ENCODE measurements at places on chromosomes 16 and 17.

DNA sequence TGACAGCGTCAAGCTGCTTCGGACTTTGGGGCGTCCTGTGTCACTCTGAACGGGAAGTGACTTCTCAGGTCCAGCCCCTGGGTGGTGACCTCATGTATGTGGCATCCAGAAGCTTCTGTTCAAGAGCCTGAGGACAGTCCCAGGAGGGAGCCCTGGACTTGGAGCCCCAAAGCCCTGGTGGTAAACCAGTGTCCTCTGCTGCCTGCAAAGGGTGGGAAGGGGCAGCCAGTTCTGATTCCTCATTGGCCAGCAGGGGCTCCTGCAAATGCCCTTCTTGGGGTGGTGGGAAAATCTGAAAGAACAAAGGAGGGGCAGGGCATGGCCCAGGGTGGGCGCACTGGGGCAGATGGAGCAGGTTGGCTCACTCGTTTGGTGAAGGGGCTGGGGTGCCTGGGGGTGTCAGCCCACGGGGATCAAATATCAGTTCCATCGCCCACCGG, 1.6 kb downstream of the OSGIN1 start:
- DNase-seq: no peak

DNA sequence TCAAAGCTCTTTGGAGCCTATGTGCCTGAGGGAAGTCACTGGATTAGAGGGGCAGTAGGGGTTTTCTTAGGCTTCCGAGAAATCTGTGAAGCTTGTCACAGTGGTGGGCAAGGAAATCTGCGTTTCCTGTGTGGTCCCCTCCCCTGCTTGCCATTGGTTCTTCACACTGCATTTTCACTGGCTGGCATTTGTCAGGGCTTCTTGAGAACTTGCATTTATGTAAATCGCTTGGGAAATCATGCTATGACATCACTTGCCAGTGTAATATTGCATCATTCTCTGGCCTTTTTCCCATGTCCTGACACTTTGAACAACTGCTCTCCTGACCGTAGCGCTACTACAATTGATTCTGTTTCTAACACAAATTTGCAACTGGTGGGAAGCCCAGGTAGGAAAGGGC, 1.8 kb downstream of the CACNG3 start:
- no peak for DNase-seq

DNA sequence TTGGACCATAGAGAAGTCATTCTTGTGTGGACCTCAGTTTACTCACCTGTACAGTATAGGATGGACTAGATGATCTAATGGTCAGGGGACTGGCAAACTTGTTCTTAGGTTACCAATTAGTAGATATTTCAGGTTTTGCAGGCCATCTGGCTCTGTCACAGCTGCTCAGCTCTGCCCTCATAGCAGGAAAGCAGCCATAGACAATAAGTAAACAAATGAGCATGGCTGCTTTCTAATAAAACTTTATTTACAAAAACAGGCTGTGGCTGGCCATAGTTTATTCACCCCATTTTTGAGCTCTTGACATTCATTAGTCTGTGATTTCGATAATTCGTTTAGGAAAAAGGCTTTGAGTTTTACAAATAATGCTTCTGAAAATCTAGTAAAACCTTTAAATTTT, 12.7 kb downstream of the BPTF start:
- no peak for DNase-seq

GRCh38 chr17:58985971-58986370, 120.7 kb downstream of the TRIM37 start:
- DNase-seq: no peak

DNA sequence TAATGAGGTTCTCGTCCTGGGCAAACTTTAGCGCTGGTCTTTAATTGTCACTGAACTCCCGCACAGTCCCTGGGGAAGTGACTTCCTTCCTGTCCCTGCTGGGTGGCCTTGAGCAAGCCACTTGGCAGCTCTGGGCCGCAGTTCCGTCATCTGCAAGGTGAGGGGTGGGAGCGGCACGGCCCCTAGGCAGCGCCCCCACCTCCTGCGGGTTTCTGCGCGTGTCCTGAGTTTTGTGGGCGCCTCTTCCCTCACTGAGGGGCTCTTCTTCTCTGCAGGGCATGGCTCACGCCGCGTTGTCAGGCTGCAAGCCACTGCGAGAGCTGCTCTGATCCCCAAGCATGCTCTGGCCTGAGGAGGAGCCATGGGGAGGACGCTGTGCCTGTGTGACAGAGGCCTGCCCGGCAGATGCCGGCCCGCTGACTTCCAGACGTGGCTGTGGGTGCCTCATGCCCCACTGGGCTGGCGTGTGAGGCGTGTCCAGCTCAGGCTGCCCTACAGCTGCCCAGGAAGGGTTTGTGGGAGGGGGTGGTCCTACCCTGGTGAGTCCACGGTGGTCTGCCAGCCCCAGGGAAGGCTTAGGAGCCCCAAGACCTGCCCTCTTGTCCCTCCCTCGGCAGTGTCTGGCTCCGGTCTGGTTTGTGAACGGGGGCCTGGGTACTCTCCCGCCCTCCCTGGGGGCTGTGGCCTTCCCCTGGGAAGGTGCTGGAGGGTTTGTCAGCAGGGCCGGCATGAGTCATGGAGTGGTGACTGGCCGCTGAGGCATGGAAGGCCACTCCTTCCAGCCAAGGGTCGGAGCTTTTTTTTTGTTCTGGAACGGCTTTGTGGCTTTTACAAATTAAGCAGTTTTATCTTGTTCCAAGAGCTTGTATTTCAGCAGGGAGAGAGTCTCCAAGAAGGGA, 182.0 kb downstream of the SEC14L1 start:
- no peak for DNase-seq

- no peak for DNase-seq
Measured at GRCh38 chr17:36501963-36502362, 15.5 kb downstream of the ZNHIT3 start.

DNA sequence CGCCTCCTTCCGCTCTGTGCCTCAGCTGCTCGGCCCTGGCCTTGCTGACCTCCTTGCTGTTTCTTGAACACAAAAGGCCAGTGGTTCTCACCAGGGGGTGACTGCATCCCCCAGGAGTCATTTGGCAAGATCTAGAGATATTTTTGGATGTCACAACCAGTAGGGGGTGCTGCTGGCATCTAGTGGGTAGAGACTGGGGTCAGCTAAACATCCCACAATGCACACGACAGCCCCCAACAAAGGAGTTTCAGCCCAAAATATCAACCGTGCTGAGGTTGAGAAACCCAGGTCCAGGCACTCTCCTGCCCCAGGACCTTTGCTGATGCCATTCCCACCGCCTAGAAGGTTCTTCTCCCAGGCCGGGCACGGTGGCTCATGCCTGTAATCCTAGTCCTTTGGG, 39.7 kb downstream of the ABCC6 start:
- DNase-seq: no peak

GRCh38 chr17:63819131-63819530, 8.1 kb upstream of the PSMC5 start:
- no peak for DNase-seq

DNA sequence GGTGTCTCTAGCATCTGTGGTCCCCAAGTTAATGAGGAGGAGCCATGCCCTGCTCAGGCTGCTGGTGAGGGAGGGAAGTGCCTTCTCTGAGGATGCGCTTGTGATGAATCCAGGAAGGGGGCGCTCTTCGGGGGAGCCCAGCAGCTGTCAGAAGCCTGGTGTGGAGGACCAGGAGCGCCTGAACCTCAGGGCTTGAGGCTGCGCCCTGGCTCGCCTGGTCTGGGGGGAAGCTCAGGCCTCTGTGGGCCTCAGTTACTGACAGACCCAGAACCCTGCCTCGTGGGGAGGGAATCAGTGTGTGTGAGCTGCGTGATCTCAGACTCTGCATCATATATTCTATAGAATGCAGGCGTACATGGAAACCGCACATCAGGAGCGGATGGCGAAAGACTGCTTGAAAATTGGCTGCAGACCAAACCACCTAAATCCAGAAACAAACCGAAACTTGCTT, 126.1 kb downstream of the SEC14L1 start:
- no peak for DNase-seq

- DNase-seq: no peak
Measured at GRCh38 chr17:76478730-76479514, 11.5 kb downstream of the AANAT start.

DNA sequence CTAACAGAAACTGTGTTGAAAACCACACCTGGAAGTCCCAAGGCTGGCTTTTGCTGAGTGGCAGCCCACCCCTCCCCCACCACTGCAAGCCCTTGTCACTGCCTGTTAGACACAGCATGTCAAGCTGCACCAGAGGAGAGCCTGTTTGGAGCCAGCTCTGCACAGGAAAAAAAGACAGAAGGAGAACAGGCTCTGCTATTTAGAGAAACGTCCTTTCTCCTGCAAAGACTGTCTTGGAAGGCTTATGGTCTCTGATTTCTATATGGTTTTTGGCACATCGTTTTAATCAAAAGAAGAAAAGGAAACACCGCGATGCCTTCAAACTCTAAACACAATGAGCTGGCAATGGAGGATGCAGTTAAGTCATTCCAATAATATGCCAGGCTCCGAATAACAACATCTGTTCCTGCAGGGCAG, 275.5 kb downstream of the MAP2K4 start:
- DNase-seq: no peak

GRCh38 chr17:76125391-76125675, 15.7 kb downstream of the FOXJ1 start:
- DNase-seq: no peak

DNA sequence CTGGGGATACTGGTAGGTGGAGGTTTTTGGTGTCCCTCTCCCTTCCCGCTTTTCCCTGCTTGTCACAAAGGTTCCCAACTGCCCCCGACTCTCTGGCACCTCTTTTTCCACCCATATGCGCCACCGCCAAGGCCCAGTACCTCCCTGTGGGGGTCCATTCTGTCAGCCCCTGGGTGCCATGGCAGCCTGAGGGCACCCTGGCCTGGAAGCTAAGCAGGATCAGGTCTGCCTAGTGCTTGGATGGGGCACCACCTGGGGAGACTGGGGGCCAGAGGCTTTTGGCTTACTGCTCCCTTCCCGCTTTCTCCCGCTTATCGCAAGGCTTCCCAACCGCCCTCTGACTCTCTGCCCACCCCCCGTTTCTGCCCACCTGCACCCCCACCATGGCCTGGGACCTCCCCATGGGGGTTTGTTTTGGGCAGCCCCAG, 2286.4 kb downstream of the TP53TG3F start:
- DNase-seq: no peak

GRCh38 chr16:78256686-78257375, 157.4 kb downstream of the WWOX start:
- DNase-seq: no peak

GRCh38 chr16:84790301-84790700, 29.5 kb upstream of the CRISPLD2 start:
- DNase-seq: no peak

DNA sequence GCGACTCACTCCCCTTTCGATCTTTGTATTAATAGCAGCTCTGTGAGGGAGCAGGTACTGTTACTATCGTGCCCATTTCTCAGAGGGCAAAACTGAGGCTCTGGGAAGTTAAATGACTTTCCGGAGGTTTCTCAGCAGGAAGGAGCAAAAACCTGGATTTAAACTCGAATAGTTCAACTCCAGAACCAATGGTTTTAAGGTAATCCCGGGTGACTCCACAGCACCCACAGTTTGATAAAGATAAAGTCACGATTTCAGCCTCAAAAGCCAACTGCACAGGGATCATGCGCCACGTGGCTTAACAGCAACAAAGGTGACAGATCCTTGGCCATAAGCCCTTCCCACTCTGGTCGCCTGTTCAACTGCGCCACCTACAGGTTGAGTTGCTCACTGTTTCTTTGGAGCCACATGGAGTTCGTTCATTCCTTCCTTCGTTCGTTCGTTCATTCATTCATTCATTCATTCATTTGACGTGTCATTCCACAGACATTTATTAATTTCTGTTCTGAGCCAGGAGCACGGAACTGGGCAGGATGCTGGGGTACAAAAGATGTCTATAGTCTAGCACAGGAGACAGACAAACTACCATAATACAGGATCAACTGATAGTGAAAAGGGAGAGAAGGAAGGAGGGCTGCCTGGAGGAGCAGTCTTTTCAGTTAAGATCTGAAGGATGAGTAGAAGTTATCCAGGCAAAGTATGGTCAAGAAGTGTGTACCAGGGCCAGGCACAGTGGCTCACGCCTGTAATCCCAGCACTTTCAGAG, 134.8 kb downstream of the HS3ST2 start:
- peak; percentile 16 for DNase-seq

DNA sequence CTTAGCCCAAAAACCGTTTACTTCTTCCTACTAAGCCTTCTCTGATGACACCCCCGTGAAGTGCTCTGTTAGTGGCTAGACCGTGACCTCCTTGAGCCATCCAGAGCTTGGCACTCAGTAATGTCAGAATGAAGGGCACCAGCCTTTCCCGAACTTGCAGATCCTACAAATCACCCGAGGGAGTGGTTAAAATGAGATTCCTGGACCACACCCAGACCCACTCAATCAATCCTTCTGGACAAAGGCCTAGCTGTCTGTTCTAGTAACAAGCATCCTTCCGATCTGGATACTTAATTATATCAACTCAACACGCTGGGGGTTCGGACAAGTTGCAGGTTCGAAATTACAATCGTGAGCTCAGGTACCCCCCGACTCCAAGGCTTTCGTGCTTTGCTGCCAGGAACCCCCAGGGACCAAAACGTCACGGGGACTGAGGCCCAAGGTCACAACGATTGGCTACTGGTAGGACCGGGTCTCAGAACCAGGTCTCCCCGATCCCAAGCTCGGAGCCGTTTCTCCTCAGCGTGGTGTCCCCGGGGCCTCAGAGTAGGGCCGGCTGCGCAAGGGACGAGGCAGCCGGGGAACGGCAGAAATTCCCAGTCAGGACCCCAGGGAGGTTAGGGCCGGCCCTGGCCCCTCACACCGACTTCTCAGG, 527 bp downstream of the CIAPIN1 start:
- DNase-seq: no peak

- DNase-seq: no peak
Measured at GRCh38 chr17:1228781-1229348, 41.4 kb upstream of the BHLHA9 start.

- peak; percentile 30 for DNase-seq
Measured at GRCh38 chr16:67013823-67014633, 14.9 kb upstream of the CBFB start.

DNA sequence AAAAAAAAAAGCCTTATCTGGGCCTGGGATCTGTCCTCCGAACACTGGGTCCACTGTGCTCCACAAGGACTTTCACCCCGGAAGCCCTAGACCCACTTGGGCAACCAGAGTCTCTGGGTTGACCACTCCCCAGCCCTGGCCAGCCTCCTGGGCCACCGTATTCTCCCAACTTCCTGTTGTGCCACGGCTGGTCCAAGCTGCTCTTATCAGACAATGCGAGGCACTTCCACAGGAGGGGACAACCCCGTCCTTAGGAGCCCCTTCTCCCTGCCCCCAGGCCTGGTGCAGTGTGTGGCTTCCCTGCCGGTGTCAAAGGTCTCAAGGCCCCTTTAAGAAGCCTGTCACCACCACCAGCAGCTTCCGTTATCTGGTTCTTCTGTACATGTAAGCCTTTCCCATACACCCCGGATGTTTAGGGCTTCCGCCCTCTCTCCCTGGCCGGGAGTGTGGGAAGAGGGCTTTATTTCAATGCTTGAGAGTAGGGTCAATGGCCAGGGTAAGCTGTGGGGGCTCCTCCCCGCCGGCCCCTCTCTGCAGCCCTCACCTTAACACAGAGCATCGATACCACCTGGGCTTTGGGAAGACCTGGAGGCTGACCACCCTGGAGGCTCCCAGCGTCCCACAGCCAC, 313.0 kb downstream of the SEC14L1 start:
- DNase-seq: no peak

Measured in stimulated activated CD4-positive, alpha-beta T cell treated with anti-CD3 and anti-CD28 coated beads, TNF-alpha, amount 100 ng/mL, for 1 hour (primary cell).